ENCODE measurements at places on chromosomes 16 and 17. TPM values are rescaled to one million over a fixed set of nuclear protein-coding genes. Genes with fewer than 3 reads are reported as not detected.

Gene TNFRSF17
- total RNA-seq, result not detected

Gene CHD9NB
- not detected for total RNA-seq

Gene TRAPPC2L
- 49.5 TPM for total RNA-seq

Gene LRRC37A
- 33.0 TPM for total RNA-seq

Gene TADA2A
- 20.2 TPM for total RNA-seq

DNA sequence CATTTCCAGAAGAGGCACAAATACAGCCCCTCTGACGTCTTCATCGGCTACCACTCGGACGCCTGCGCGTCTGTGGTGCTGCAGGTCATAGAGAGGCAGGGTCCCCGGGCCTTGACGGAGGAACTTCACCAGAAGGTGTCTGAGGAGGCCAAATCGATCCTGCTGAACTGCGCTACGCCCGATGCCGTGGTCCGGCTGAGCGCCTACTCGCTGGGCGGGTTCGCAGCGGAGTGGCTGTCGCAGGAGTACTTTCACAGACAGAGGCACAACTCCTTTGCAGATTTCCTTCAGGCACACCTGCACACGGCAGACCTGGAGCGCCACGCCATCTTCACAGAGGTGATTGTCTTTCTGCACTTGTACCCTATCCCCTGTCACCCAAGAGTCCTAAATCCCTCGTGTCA lies 67.0 kb upstream of the ENDOV start:
- no peak overlapping the region for H3K27ac ChIP-seq
- H3K4me1 ChIP-seq, result no peaks in the 10 kb centered on the region
- peaks cover 100% of the 10 kb centered on the region for H3K36me3 ChIP-seq
- H3K27me3 ChIP-seq, result no peaks in the 10 kb centered on the region

- peak within 1 kb of the TSS; percentile 68 for H3K27ac ChIP-seq
- peak; percentile 64 for DNase-seq
- peak within 1 kb of the TSS; percentile 55 for H3K4me3 ChIP-seq
- H3K4me1 ChIP-seq, result peaks cover 24% of the 10 kb centered on the region
- H3K27me3 ChIP-seq, result no peaks in the 10 kb centered on the region
- no peaks in the 10 kb centered on the region for H3K36me3 ChIP-seq
Observed at GRCh38 chr17:75087558-75088453, at the start of gene SLC16A5. TSS of gene SLC16A5 (plus strand) at chr17:75087954. CDS start at chr17:75093637, 5,683 bp downstream.

DNA sequence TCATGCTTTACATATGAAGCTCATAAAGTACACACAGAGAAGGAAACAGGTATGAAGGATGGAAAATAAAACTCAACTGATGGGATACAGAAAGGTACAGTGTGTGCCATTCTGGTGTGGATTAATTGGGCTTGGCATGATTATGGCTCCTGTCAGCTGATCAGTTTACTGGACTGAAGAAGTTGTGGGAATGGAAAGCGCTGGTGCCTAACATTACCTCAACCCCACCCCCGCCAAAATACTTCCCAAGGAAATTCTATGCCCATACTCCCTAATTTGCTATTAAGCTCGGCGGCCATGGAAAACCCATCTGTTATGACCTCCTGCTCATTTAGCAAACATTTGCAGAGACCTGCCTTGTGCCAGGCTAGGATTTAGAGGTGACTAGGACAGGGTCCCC lies 16.6 kb upstream of the PMFBP1 start:
- no peaks in the 10 kb centered on the region for H3K27me3 ChIP-seq
- DNase-seq, result no peak
- no peaks in the 10 kb centered on the region for H3K4me1 ChIP-seq
- no peak overlapping the region for H3K4me3 ChIP-seq
- no peak overlapping the region for H3K27ac ChIP-seq

GRCh38 chr17:1930337-1930645 lies 94.8 kb downstream of the RTN4RL1 start:
- H3K4me1 ChIP-seq, result no peaks in the 10 kb centered on the region
- no peak overlapping the region for H3K27ac ChIP-seq
- no peaks in the 10 kb centered on the region for H3K36me3 ChIP-seq
- H3K27me3 ChIP-seq, result no peaks in the 10 kb centered on the region
- DNase-seq, result no peak
- no peak overlapping the region for H3K4me3 ChIP-seq

- H3K36me3 ChIP-seq, result no peaks in the 10 kb centered on the region
- H3K4me1 ChIP-seq, result peaks cover 40% of the 10 kb centered on the region
- H3K4me3 ChIP-seq, result no peak overlapping the region
- no peak for DNase-seq
Observed at GRCh38 chr16:68367030-68367429, 56.2 kb downstream of the PRMT7 start.

DNA sequence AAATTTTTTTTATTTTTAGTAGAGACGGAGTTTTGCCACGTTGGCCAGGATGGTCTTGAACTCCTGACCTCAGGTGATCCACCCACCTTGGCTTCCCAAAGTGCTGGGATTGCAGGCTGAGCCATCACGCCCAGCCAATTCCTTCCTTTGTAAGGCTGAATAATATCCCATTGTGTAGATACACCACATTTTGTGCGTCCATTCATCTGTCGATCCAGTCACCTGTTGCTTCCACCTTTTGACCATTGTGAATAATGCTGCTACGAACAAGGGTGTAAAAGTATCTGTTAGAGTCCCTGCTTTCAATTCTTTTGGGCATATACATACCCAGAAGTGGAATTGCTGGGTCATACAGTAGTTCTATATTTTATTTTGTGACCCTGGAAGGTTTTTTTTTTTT lies 15.3 kb downstream of the TRPV2 start:
- H3K27me3 ChIP-seq, result no peaks in the 10 kb centered on the region
- H3K4me3 ChIP-seq, result no peak overlapping the region
- H3K4me1 ChIP-seq, result no peaks in the 10 kb centered on the region
- peaks cover 46% of the 10 kb centered on the region for H3K36me3 ChIP-seq
- no peak overlapping the region for H3K27ac ChIP-seq
- no peak for DNase-seq

- H3K4me3 ChIP-seq, result no peak overlapping the region
- no peak overlapping the region for H3K27ac ChIP-seq
- DNase-seq, result no peak
Observed at GRCh38 chr17:78658281-78658785, 81.1 kb upstream of the DNAH17 start.

GRCh38 chr17:62725791-62726249 lies 82.3 kb downstream of the MARCHF10 start:
- H3K36me3 ChIP-seq, result no peaks in the 10 kb centered on the region
- H3K27ac ChIP-seq, result no peak overlapping the region
- no peak for DNase-seq
- no peaks in the 10 kb centered on the region for H3K27me3 ChIP-seq
- no peak overlapping the region for H3K4me3 ChIP-seq

DNA sequence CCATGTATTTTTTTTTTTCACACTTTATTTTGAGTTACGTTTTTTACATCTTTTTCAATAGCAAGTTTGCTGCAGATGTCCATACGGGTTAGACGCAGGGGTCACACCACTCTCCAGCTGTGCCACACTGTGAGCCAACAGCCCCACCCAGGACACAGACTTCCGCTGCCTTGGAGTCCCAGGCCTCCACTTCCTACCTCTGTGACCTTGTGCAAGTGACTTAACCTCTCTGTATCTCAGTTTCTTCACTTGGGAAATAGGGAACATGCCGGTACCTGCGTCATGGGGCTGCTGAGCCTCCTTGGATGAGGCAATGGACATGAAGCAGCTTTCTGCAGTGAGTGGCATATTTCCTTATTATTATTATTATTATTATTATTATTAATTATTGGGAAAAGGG lies 3.3 kb upstream of the PITPNA start:
- H3K27me3 ChIP-seq, result no peaks in the 10 kb centered on the region
- peak overlapping the region; percentile 69 for H3K27ac ChIP-seq
- DNase-seq, result no peak
- no peak overlapping the region for H3K4me3 ChIP-seq

DNA sequence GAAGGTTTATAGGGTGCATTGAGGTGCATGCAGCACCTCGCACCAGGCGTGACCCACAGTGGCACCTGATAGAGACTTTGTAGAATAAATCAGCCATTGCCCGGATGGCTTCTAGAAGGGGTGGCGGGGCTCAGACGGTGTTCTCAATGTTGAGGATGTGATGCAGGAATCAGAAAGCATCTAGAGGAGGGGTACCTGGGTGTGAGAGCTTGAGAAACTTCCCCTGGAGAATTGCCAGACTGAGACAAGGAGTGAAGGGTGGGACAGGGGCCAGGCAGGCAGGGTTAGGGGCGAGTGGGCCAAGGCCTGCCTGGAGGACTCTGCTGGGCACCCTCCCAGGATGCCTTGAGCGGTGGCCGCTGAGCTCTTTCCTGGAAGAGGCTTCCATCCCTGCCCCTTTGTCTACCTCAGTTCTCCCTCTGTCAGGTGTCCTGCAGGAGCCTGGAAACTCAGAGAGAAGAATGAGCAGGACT lies 9.3 kb upstream of the ADGRG1 start:
- DNase-seq, result no peak
- H3K4me3 ChIP-seq, result no peak overlapping the region
- no peak overlapping the region for H3K27ac ChIP-seq

DNA sequence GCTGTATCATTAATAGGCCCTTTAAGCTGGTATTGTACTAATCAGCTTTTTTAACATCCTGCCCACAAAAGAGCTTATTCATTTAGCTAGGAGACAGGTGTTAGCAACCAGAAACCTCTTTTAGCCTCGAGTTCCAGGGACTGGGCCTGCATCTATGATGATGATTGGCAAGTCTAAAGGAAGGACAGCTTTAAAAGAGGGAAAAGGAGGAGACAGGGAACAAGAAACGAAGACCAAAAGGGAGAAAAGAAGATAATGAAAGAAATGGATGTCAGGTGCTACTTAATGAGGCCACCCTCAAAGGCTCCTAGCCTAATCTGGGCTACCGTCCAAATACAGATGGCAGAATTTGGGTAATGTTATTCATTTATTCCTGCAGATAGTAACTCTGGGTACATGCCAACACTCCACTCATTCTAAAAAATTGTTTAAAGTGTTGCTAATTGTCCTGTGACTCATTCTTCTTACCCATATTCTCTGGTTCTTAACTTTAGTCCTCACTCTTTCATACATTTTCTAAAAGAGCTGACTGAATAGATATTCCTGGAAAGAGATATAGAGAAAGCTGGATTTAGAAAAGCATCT lies 18.7 kb upstream of the RFFL start:
- H3K27ac ChIP-seq, result peak overlapping the region; percentile 77
- H3K4me3 ChIP-seq, result peak overlapping the region; percentile 75
- no peaks in the 10 kb centered on the region for H3K36me3 ChIP-seq
- H3K4me1 ChIP-seq, result peaks cover 89% of the 10 kb centered on the region
- peak; percentile 37 for DNase-seq

Data from CD4-positive, CD25-positive, alpha-beta regulatory T cell (primary cell).